Esophagus squamous epithelium (tissue), 5 donors: ENCODE measurements at places on chromosomes 5 and 9.

DNA sequence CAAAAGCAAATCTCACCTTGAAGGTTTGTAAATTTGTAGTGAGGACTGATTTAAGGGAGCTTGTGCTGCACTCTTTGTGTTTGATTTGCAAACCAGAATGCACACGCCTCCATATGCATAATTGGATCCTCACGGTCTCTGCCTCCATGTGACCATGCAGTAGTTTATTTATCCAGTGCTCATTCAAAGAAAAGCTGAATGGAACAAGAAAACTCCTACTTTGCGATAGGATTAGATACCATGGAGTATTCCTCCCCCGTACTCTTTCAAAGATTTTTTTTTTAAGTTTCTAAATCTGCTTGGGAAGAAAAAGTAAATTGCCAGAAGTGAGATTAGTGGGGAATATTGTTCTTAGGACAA, 290.4 kb upstream of the TUT7 start:
- no peak for DNase-seq

GRCh38 chr5:122523776-122524175, 211.7 kb downstream of the SNCAIP start:
- DNase-seq: no peak

- no peak for DNase-seq
These were observed 185.9 kb downstream of the ERCC6L2 start for GRCh38 chr9:96061293-96061987.

DNA sequence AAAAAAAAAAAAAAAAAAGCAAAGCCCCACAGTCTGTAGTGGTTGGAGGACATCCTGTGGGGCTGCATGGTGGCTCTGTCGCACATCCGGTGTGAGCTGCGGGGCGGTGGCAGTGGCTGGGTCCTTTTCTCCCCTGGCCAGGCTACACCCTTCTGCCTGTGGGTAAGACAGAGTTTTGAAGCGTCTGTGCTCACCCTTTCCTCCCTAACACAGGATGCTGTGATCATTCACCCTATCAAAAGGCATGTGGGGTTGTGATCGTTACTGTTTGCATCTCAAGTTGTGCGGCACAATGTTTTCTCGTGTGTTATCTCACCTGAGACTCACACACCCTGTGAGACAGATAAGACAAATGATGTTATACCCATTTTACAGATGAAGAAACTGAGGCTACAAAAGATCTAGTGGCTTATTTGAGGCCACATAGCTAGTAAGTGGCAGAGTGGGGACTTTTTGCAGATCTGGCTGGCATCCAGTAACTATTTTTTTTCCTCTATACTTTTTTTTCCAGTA, 17.5 kb downstream of the IRF1 start:
- no peak for DNase-seq

GRCh38 chr9:4784403-4784802, 8.3 kb upstream of the RCL1 start:
- no peak for DNase-seq

GRCh38 chr9:74735761-74736160, 152.0 kb downstream of the TRPM6 start:
- DNase-seq: no peak

GRCh38 chr5:172943283-172943841, 15.9 kb upstream of the RPL26L1 start:
- no peak for DNase-seq

GRCh38 chr5:56259002-56259511, 25.9 kb upstream of the ANKRD55 start:
- DNase-seq: no peak

DNA sequence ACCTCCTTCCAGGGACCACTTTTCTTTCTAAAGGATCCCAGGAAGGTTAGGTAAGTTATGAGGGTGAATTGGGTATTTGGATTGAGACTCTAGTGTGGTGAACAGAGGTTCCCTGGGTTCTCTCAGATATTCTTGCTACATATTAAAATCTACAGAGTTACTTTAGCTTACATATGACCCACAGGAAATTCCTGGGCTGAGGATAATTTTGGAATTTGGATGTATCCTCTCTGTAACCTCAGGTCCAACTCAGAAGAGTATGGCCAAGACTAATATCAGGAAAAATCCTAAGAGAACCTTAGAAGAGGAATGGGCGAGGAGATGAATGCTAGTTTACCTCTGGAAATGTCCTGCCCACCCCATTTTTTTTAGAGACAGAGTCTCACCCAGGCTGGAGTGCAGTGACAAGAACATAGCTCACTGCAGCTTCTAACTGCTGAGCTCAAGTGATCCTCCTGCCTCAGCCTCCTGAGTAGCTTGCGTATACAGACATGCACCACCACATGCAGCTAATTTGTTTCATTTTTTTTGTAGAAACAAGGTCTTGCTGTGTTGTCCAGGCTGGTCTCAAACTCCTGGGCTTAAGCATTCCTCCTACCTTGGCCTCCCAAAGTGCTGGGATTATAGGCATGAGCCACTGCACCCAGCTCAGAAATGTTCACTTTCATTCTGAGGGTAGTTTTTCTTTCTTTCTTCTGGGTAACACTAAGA, 196.4 kb downstream of the ARHGEF28 start:
- DNase-seq: no peak

GRCh38 chr9:121707477-121708424, 56.3 kb downstream of the DAB2IP start:
- no peak for DNase-seq

- no peak for DNase-seq
These were observed 5.3 kb downstream of the ELAVL2 start for GRCh38 chr9:23820451-23821374.

- no peak for DNase-seq
These were observed 23.3 kb upstream of the MGAT1 start for GRCh38 chr5:180825768-180826525.

- no peak for DNase-seq
These were observed 21.0 kb upstream of the SCGB3A2 start for GRCh38 chr5:147857302-147858129.

- no peak for DNase-seq
These were observed 52.9 kb upstream of the MIER3 start for GRCh38 chr5:57004800-57005199.

GRCh38 chr9:116662646-116663310, 24.3 kb upstream of the TRIM32 start:
- no peak for DNase-seq
